Activated CD8-positive, alpha-beta memory T cell treated with anti-CD3 and anti-CD28 coated beads for 48 hours (primary cell): ENCODE measurements at places on chromosomes 6 and 20.

DNA sequence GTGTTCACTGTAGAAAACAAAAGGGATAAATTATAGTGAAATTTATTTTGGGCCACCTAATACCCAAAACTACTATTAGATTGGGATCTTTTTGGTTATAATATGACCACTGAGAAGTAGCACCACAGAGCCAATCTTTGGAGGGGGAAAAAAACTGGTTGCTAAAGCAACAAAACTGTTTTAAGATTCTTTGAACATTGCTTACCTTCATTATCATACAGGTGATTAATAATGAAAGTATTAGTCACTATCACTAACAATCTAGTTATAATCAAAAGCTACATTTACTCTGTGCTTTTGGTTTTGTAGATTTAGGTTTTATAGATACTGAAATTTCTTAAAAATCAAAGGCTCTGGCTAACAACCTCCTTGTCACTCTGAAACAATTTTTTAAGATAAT lies 31.7 kb downstream of the STX7 start:
- DNase-seq = no peak

DNA sequence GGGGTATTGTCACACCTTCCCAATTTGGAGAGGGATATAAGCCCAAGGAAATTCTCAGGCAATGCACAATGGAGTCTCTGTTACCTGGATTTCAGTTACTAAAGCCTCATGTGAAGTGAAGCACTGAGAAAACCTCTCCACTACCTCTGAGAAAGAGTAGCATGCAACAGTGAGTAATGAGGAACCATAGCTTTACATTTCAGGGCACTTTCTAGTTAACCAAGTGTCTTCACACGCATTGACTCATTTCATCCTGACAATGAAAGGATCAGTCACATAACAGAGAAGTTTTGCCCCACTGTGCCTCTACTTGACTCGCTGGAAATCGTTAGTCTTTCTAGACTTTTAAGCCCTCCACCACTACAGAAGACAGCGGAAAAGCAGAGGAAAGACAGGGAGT lies 86.2 kb upstream of the ARID1B start:
- no peak for DNase-seq

- DNase-seq = no peak
Measured at GRCh38 chr6:53866226-53866625, 71.4 kb downstream of the LRRC1 start.

DNA sequence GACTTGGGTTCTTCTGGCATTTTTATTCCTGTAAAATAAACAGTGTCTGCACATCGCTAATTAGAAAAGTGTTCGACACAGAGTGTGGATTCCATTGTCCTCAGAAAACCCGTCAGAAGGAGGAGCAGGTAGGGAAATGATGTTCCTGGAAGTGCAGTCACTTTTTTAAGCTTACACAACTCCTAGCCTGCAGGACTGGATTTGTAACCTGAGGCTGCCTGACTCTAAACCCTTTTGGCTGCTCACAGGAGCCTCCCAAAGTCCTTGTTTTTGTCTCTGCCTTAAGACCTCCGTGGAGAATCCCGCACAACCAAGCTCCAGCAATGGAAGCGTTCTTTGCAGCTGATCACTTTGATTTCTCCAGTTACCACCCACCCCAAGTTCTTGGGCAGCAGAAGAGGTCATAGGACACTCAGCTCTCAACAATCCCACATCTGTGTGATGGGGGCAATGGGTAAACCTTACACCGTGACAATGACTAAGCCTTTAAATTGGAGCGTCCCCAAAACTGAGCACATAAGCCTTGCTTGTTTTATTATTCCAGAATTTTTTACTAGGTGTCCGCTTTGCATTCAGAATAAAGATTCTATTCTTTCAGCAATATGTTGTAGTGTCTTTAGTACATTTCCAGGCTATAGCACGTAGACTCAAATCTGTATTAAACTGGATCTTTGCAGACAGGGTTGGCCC lies 227.9 kb downstream of the TBXT start:
- no peak for DNase-seq
